ENCODE measurements at places on chromosomes 11 and 22.

GRCh38 chr11:130872102-130872501, 44.2 kb downstream of the SNX19 start:
- DNase-seq = no peak

DNA sequence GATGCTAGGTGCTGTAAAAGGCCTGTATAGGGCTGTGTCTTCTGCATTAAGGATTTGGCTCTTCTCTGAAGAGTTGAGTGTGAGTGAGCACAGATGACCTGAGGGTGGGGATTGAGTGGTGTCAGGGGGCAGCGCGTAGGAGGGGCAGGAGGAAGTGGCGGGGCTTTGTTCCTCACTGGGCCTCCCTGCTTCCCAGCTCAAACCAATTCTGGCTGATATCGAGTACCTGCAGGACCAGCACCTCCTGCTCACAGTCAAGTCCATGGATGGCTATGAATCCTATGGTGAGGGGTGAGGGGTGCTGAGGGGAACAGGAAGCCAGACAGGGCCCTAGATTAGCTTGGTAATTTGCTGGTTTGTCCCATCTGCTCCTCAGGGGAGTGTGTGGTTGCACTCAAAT, 9.1 kb downstream of the PHOX2A start:
- DNase-seq = no peak

DNA sequence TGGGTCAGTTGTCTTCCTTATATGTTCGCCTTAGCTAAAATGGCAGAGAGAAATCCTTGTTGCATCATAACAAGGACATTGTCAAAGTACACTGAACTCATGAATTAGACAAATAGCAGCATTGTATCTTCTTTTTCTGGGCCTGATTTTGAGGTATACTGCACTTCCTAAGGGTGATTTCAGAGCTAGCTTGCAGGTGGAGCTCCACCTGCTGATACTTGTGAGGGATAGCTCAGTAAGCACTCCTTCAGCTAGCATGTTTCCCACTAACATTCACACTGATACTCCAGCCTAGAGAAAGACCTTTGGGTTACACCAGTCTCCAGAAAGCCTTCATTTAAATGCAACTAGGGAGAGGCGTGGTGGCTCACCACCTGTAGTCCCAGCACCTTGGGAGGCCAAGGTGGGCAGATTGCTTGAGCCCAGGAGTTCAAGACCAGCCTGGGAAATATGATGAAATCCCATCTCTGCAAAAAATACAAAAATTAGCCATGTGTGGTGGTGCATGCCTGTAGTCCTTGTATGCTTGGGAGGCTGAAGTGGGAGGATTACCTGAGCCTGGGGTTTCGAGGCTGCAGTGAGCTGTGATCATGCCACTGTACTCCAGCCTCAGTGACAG, 29.8 kb downstream of the JAM3 start:
- no peak for DNase-seq

DNA sequence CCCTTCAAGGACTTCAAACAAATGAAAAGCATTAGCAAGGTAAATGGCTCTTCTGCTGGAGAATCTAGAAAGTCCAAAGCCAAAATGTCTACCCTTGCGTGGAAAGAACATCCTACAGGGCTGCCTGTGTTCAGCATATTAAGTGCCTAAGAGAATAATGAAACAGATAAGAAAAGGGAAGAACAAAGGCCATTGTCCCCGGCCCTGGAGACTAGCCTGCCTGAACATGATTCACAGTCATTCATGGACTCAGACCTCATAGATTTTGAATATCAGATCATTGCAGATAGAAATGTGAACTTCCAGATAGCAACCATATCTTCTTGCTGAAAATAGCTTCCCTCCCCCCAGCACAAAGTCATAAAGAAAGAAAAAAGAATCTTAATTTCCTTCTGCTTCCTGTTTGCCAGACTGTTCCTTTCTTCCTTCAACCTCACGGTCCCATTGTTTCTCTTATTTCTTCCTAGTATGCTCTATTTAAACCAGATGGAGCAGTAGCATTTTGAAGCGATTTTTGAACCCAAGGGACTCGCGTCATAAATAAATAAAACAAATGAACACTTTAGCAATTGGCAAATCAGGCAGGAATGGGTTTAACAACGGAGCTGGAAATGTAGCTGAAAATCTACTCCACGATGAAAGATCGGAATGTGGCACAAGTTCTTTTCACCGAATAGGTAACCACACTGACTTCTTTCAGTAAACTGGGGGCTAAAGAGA, 408.2 kb upstream of the CCDC90B start:
- no peak for DNase-seq

DNA sequence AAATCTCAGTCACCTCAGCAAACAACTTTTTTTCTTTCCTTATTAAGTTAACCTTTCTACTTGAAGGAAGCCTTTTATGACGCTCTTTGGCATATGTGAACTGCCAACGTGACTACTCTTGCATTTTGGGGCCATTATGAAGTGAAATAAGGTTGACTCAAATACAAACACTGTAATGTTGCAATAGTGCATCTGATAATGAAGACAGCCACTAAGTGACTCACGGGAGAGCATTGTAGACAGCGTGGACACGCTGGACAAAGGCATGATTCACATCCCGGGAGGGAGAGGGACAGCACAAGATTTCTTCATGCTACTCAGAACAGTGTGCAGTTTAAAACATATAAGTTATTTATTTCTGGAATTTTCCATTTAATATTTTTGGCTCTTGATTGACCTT, 560.8 kb downstream of the ETS1 start:
- no peak for DNase-seq

DNA sequence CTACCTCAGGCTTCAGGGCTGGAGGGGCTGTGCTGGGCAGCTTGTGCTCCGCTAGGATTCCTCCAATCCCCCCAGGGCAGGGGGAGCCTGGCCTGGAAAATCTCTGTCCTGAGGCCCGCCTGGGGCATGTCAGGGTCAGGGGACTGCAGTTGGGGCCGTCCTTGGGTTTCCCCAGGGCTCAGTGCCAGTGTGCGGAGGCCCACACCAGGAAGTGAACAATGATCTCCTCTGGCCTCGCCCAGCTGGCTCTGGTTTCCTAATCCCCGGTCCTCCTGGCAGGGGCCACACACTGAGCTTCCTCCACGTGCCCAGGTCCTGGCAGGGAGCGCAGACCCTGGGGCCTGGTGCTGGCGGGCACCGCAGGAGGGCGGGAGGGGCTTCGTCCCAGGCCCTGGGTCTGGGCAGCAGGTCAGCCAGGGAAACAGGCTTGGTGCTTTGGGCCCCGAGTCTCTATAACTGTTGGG, 1.4 kb upstream of the MUC2 start:
- DNase-seq = no peak

- no peak for DNase-seq
Observed at GRCh38 chr11:26194881-26195280, 137.0 kb upstream of the ANO3 start.

DNA sequence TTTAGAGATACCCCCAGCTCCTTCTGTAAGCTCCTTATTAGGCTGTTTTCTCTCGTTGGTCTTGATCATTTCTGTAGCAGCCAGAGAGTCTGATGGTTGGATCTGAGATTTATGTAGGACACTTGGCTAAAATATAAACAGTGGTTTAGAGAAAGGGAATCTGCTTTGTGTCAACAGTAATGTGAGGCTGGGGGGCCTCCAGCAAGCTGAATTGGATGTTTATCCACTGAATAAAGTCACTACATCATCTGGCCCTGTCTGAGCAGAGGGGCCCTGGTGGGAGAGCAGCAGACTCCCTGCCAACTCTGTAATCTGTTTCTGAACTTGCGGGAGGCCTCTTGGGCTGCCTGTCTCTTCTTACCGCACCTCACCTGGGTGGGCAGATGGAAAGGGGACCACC, 328.5 kb upstream of the PLET1 start:
- no peak for DNase-seq

GRCh38 chr11:132855516-132855915, 676.8 kb downstream of the OPCML start:
- DNase-seq = no peak

GRCh38 chr11:128165572-128165971, 421.8 kb downstream of the ETS1 start:
- no peak for DNase-seq

GRCh38 chr11:128926437-128927107, 16.1 kb downstream of the TP53AIP1 start:
- DNase-seq = no peak

DNA sequence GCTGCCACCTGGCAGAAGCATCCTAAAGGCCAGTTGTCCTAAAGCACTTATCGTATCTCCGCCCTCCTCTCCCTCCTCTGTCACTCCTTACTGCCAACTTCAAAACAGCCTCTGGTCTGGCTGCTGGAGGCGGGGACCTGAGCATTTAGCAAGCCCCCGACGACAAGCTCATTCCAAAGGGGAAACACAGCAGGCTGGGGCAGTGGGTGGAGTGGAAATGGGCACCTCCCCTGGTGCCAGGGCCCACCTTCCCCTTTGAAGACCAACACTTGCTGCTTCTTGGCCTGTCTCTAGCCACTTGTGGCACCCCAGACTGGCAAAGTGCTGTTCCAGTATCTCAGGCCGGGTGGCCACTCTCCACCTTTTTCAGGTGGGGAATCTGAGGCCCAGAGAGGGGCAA, 3.6 kb downstream of the MAP3K11 start:
- DNase-seq = no peak

- no peak for DNase-seq
Observed at GRCh38 chr11:83641511-83641910, 355.3 kb upstream of the CCDC90B start.

DNA sequence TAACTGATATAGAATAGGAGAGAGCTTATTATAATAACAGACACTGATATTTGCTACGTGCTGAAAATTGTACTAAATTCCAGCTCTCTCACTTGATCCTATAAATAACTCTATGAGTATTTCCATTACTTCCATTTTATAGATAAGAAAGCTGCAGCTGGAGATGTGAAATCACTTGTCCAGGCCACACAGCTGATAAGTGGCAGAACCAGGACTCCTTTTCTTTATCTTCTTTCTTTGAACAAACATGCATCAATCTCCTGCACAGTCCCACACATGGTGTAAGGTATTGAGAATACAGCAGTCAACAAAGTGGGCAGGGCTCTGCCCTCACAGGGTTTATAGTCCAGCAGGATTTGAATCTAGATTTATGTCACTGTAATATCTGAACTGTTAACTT, 652.1 kb downstream of the NELL1 start:
- DNase-seq = no peak

DNA sequence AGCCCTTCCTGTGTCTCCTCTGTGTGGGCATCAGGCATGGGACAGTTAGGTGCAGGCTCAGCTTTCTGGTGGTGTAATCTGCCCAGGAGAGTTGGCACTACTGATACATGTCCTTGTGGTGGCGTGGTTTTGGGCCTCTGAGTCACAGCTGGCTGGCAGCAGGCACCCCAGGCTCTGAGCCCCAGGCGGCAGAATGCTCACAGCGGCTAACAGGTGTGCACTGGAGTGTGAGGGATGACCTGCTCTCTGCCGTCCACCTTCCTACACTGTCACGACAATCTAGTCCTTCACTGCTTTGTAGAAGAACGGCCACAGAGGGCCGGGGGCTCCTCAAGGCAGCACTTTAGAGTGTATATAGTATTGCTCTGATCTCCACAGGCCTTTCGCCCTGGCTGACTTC, 100.3 kb upstream of the PITPNB start:
- DNase-seq = no peak

- no peak for DNase-seq
Observed at GRCh38 chr11:124865181-124865901, at the start of gene ROBO3. TSS of gene ROBO3 (plus strand) at chr11:124865432. CDS start at chr11:124865578, 146 bp downstream.

DNA sequence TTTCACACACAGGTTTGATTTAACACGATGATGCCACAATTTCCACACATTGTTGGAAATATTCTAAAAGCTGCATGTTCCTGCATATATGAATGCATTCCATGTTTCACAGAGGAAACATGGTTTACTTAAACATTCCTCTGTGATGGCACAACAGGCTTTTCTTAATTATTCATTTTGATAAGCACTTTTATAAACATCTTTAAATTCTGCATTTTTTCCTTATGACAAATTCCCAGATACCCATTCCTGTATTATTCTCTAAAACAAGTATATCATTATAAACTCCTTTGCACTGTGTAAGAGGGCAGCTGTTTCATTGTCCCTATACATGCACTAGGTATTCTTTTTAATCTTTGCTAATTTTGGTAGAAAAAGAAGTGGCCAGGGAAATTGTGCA, 532.3 kb downstream of the SOX6 start:
- no peak for DNase-seq

GRCh38 chr22:47328550-47329243, 566.2 kb downstream of the TBC1D22A start:
- DNase-seq = no peak

GRCh38 chr22:37219533-37219932, 7.3 kb upstream of the SSTR3 start:
- no peak for DNase-seq

- no peak for DNase-seq
Observed at GRCh38 chr11:45318516-45318915, 32.4 kb upstream of the SYT13 start.

GRCh38 chr11:68948496-68948895, 32.3 kb downstream of the MRGPRD start:
- DNase-seq = no peak

DNA sequence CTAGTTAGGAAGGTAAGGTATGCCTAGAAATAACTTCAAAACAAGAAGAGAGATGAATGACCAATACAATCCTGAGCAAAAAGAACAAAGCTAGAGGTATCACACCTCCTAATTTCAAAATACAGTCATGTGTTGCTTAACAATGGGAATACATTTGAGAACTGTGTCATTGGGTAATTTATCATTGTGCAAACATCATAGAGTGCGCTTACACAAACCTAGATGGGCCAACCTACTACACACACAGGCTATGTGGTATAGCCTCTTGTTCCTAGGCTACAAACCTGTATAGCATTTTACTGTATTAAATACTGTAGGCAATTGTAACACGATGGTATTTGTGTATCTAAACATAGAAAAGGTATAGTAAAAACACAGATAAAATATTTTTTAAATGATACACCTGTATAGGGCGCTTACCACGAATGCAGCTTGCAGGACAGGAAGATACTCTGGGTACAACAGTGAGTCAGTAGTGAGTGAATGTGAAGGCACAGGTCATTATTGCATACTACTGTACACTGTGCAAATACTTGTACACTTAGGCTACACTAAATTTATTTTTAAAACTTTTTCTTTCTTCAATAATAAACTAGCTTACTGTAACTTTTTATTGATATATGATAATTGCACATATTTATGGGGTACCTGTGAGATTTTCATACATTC, 48.2 kb downstream of the STK33 start:
- no peak for DNase-seq

GRCh38 chr11:117122556-117122955, 21.5 kb upstream of the PAFAH1B2 start:
- no peak for DNase-seq

DNA sequence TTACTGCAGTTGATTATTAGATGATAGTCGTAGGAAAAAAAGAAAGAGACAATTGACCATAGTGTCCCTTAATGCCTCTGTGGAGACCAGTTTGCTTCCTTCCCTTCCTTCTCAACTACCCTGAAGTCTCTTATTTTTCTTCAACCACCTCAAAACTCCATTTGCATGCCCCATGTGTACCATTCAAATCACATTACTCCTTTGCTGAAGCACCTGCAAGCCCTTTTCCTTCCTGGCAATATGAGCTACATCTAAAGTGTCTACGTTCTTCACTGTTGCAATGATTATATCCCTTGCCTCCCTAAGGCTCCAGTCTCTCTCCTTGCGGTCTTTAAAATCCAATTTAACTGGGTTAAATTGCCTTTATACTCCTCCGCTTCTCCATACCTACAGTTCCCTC, 867.4 kb upstream of the API5 start:
- DNase-seq = no peak

GRCh38 chr22:23301591-23301990, 121.3 kb downstream of the BCR start:
- no peak for DNase-seq
